ENCODE measurements at places on chromosomes 2 and 18.
A peak's percentile ranks its signal among the peaks of the same experiment; 100 is the strongest.

DNA sequence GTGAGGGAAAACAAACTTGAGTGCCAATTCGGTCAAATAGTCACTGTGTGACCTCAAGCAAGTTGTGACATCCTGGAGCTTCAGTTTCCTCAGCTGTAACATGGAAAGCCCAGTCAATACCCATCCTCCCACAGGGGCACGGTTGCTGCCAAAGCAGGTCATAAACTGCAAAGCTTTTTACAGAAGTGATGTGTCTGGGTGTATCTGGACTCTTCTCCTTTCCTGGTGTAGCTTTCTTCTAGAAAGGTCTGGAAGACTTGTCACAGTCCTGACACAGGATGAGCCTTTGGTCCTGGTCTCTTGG, 4.2 kb upstream of the AFF3 start:
- H3K27ac ChIP-seq: no peak overlapping the region
- DNase-seq: no peak
- H3K36me3 ChIP-seq: no peaks in the 10 kb centered on the region
- no peak overlapping the region for H3K4me3 ChIP-seq

- H3K4me1 ChIP-seq: peaks cover 34% of the 10 kb centered on the region
- no peak for DNase-seq
- peaks cover 14% of the 10 kb centered on the region for H3K36me3 ChIP-seq
- H3K27me3 ChIP-seq: no peaks in the 10 kb centered on the region
- no peak overlapping the region for H3K4me3 ChIP-seq
- H3K27ac ChIP-seq: peak overlapping the region; percentile 78
Observed at GRCh38 chr18:45958730-45959129, 8.4 kb downstream of the EPG5 start.

DNA sequence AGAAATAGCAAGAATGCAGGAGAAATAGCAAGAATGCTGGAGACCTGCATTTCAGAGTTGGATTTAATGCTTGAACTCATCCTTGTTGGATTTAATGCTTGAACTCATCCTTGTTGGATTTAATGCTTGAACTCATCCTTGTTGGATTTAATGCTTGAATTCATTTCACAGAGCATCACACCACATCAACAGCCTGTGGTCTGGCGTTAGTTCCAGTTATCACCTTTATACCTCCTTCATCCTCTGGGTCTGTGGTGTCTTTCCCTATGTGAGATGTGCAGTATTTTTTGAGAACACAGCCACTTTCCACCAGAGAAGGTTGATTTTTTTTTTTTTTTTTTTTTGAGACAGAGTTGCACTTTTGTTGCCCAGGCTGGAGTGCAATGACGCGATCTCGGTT, 546.4 kb upstream of the SOX11 start:
- no peaks in the 10 kb centered on the region for H3K36me3 ChIP-seq
- DNase-seq: no peak
- H3K27ac ChIP-seq: no peak overlapping the region
- H3K4me3 ChIP-seq: no peak overlapping the region
- H3K27me3 ChIP-seq: no peaks in the 10 kb centered on the region

DNA sequence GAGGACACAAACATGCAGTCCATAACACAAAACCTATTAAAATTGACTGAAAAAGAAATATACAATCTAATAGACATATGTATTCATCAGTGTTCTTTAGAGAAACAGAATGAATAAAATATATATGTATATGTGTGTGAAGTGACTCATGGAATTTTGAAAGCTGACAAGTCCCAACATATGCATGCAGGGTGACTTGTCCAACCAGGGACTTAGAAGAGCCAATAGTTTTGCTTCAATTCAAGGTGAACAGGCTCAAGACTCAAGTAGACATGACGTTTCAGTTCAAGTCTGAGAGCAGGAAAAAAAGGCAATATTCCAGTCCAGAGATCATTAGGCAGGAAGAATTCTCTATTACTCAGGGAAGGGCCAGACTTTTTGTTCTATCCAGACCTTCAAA, 271.2 kb upstream of the SETBP1 start:
- H3K4me1 ChIP-seq: no peaks in the 10 kb centered on the region
- DNase-seq: no peak
- no peak overlapping the region for H3K27ac ChIP-seq
- no peaks in the 10 kb centered on the region for H3K36me3 ChIP-seq
- H3K27me3 ChIP-seq: no peaks in the 10 kb centered on the region
- no peak overlapping the region for H3K4me3 ChIP-seq

GRCh38 chr2:174524527-174524926, 37.7 kb upstream of the GPR155 start:
- peaks cover 13% of the 10 kb centered on the region for H3K27me3 ChIP-seq
- H3K4me3 ChIP-seq: no peak overlapping the region
- no peaks in the 10 kb centered on the region for H3K4me1 ChIP-seq
- H3K36me3 ChIP-seq: no peaks in the 10 kb centered on the region
- H3K27ac ChIP-seq: no peak overlapping the region
- no peak for DNase-seq

GRCh38 chr2:191152482-191153240, 1.9 kb upstream of the STAT4 start:
- no peaks in the 10 kb centered on the region for H3K36me3 ChIP-seq
- peak; percentile 79 for DNase-seq
- no peak overlapping the region for H3K27ac ChIP-seq
- H3K4me3 ChIP-seq: no peak overlapping the region

DNA sequence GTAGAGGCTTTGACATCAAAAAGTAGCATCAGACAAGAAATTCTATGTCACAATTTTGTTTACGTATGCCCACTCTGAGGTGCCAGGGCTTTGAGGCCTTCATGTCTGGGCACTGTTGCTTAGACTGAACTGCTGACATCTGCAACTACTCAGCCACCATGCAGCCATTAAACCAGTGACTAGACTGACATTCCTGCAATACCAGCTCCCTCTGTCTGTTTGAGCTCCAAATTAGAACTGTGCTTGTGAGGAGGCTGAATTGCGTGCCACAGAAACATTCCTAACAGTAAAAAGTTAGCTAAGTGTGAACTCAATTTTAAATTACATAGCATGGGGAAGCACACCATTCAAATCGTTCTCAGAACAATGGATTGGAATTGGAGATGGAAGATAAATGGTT, 163.2 kb downstream of the INSIG2 start:
- peaks cover 2% of the 10 kb centered on the region for H3K4me1 ChIP-seq
- H3K27me3 ChIP-seq: peaks cover 3% of the 10 kb centered on the region
- no peaks in the 10 kb centered on the region for H3K36me3 ChIP-seq
- no peak for DNase-seq
- no peak overlapping the region for H3K4me3 ChIP-seq

- peaks cover 3% of the 10 kb centered on the region for H3K4me1 ChIP-seq
- peaks cover 9% of the 10 kb centered on the region for H3K27me3 ChIP-seq
- no peak for DNase-seq
- no peak overlapping the region for H3K27ac ChIP-seq
- H3K36me3 ChIP-seq: no peaks in the 10 kb centered on the region
Observed at GRCh38 chr2:109141006-109141600, 12.1 kb downstream of the SH3RF3 start.

DNA sequence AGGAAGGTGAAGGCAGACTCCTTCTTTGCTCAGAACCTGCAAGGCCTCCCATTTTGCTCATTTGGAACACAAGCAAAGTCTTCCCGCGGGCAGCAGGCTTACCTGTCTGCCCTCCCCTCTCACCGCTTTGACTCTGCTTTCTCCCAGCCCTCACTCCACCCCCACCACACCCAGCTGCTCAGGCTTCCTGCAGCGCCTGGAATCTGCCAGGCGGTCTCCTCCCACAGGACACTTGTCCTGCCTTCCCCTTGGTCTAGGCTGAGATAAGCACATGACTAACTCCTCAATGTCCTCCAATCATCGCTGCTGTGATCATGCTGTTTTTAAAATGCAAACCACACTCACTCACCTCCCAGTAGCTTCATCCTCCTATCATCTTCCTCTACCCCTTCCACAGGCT, 430.0 kb downstream of the ZNF516 start:
- H3K4me3 ChIP-seq: no peak overlapping the region
- H3K27ac ChIP-seq: no peak overlapping the region
- no peak for DNase-seq
- no peaks in the 10 kb centered on the region for H3K36me3 ChIP-seq

- H3K36me3 ChIP-seq: no peaks in the 10 kb centered on the region
- peaks cover 82% of the 10 kb centered on the region for H3K27me3 ChIP-seq
- DNase-seq: no peak
- H3K27ac ChIP-seq: no peak overlapping the region
- H3K4me1 ChIP-seq: no peaks in the 10 kb centered on the region
- no peak overlapping the region for H3K4me3 ChIP-seq
Observed at GRCh38 chr2:232480201-232481190, 7.1 kb downstream of the ECEL1 start.

GRCh38 chr2:14638488-14638887, 6.0 kb downstream of the LRATD1 start:
- H3K36me3 ChIP-seq: no peaks in the 10 kb centered on the region
- peaks cover 16% of the 10 kb centered on the region for H3K4me1 ChIP-seq

DNA sequence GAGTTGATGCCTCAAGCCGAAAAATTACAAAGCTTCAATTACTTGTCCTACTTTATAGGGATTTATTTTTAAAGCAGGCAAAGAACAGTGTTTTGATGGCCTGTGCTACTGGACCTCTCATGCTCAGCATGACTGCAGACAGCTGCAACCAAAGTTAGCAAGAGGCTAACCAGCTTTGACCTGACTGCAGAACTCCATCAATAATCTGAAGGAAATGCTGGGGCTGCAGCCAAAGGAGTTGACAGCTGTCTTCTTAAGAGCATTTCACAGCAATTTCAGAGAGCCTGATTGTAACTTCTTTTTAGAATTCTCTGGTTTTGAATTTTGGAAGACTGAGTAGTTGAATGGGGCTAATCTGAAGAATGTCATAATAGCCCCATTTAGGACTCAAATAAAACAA, 46.5 kb upstream of the SESTD1 start:
- DNase-seq: no peak
- no peaks in the 10 kb centered on the region for H3K36me3 ChIP-seq
- H3K27ac ChIP-seq: no peak overlapping the region
- H3K4me3 ChIP-seq: no peak overlapping the region
- peaks cover 1% of the 10 kb centered on the region for H3K4me1 ChIP-seq

GRCh38 chr2:106885971-106886915, at the start of gene ST6GAL2:
ST6GAL2 (minus strand) TSS chr2:106886167; CDS start chr2:106843977, 42,190 bp downstream.
- peaks cover 7% of the 10 kb centered on the region for H3K4me1 ChIP-seq
- no peaks in the 10 kb centered on the region for H3K36me3 ChIP-seq
- H3K4me3 ChIP-seq: peak within 1 kb of the TSS; percentile 87
- peaks cover 66% of the 10 kb centered on the region for H3K27me3 ChIP-seq

- peaks cover 2% of the 10 kb centered on the region for H3K36me3 ChIP-seq
- no peak overlapping the region for H3K4me3 ChIP-seq
Observed at GRCh38 chr2:45857275-45857609, 205.8 kb downstream of the PRKCE start.

GRCh38 chr2:204503869-204504268, 41.4 kb upstream of the PARD3B start:
- no peaks in the 10 kb centered on the region for H3K36me3 ChIP-seq
- H3K4me1 ChIP-seq: peaks cover 12% of the 10 kb centered on the region
- DNase-seq: peak; percentile 34
- H3K27ac ChIP-seq: no peak overlapping the region

- H3K36me3 ChIP-seq: no peaks in the 10 kb centered on the region
- DNase-seq: no peak
- no peaks in the 10 kb centered on the region for H3K4me1 ChIP-seq
Observed at GRCh38 chr2:181724662-181725061, 44.3 kb upstream of the NEUROD1 start.

DNA sequence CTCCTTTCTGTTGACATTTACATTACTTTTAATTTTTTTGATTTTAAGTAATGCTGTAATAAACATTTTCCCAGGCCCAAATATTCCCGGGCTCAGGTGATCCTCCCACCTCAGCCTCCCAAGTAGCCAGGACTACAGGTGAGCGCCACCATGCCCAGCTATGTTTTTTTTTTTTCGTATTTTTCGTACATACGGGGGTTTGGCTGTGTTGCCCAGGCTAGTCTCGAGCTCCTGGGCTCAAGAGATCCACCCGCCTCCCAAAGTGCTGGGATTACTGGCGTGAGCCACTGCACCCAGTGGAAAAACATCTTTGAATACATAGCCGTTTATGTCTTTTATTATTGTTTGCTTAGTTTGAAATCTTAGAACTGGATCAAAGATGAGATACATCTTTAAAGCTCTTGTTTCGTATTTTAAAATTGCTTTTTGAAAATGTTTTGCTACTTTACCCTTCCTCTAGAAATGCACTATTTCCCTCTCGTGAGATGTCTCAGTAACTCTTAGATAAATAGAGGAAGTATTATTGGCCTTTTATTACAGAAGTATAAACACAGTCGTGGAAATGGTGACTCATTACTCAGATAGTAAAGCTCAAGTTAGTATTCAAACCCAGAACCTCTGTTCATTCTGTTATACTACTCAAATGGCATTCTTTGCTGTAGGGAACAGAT, 2.4 kb downstream of the SMCHD1 start:
- H3K27ac ChIP-seq: peak overlapping the region; percentile 51
- H3K36me3 ChIP-seq: no peaks in the 10 kb centered on the region
- H3K27me3 ChIP-seq: no peaks in the 10 kb centered on the region

DNA sequence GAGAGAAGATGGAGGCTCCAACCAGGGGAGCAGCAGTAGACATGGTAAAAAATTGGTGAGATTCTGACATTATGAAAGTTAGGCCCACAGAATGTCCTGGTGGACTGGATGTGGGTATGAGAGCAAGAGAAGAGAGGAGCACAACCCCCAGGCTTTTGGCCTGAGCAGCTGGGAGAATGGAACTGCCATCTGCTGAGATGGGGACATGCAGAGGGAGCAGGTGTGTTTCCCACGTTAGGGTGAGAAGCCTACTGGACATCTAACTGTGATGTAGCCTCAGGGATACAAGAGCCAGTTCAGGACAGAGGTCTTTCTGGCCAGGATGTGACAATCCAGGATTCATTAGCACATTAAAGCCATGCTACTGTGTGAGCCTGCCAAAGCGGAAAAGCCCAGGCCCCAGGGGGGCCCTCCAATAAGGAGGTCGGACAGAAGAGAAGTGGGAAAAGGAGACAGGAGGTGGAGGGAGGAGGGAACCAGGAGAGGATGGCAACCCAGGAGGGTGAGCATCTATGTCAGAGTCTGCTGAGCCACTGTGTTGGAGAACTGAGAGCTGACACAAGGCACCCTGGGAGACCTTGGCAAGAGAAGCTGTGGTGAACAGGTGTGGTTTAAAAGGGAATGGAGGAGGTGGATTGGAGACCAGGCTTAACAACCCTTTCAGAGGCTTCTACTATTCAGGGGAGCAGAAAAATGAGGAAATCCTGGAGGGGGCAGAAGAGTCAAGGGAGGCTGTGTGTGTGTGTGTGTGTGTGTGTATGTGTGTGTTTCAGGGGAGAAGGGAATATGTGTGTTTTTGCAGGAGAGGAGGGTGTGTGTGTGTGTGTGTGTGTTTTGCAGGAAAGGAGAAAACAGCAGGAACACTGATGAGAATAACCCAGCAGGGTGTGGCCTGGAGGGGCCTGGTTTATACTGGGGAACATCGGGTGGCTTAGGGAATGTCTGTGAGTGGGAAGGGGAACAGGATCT, 10.5 kb downstream of the CYB5A start:
- H3K36me3 ChIP-seq: peaks cover 6% of the 10 kb centered on the region
- H3K4me1 ChIP-seq: peaks cover 7% of the 10 kb centered on the region
- no peak overlapping the region for H3K27ac ChIP-seq
- no peaks in the 10 kb centered on the region for H3K27me3 ChIP-seq

DNA sequence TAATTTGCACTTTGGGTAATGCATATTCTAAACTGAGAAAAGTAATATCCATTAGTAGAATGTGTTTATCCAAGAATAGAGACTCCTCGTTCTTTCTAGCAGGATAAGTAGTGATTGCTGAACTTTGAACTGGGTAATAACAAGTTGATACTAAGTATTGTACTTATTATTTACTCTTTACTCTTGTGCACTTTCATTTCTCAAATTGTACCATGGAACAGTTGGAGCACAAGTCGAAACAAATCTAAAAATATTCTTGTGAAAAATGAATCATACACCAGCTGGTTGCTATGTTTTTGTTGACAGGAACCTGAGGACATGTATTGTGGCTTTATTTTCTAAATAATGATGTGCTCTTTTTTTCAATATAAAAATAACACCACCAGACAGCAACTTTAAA, 111.9 kb downstream of the RGPD3 start:
- no peak overlapping the region for H3K27ac ChIP-seq
- H3K27me3 ChIP-seq: no peaks in the 10 kb centered on the region
- H3K4me3 ChIP-seq: no peak overlapping the region
